ENCODE measurements at places on chromosomes 2 and 18.

GRCh38 chr18:79429785-79430281 lies 34.1 kb downstream of the NFATC1 start:
- DNase-seq = no peak

- DNase-seq = peak; percentile 91
Measured at GRCh38 chr18:41391616-41392595, 563.1 kb upstream of the PIK3C3 start.

DNA sequence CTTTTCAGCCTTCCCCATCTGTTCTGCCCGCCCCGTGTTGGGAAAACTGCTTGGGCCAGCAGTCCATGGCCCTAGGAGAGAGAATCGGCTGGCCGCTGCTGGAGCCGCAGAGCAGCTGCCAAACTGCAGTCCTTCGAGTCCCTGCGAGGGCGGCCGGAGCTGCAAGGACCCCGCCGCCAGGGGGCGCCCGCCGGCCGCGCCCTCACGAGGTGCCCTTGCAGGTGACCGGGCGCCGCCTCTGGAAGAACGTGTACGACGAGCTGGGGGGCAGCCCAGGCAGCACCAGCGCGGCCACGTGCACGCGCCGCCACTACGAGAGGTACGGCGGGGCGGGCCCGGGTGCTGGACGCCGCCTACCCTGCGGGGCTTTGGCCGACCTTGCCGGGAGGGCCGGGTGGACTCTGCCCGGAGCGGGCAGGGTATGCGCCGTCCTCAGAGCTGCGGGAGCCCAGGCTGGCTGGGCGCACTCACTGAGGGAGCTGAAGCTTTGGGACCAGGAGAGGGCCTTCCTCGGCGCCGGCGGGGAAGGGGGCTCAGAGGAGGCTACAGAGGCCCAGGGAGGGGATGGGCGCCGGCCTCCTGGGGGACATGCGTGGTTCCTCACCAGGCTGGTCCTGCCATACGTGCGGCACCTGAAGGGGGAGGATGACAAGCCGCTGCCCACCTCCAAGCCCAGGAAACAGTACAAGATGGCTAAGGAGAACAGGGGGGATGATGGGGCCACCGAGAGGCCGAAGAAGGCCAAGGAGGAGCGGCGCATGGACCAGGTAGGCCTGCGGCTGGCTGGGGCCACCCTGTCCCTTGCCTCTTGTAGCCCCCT lies 13.6 kb downstream of the ARID5A start:
- no peak for DNase-seq

DNA sequence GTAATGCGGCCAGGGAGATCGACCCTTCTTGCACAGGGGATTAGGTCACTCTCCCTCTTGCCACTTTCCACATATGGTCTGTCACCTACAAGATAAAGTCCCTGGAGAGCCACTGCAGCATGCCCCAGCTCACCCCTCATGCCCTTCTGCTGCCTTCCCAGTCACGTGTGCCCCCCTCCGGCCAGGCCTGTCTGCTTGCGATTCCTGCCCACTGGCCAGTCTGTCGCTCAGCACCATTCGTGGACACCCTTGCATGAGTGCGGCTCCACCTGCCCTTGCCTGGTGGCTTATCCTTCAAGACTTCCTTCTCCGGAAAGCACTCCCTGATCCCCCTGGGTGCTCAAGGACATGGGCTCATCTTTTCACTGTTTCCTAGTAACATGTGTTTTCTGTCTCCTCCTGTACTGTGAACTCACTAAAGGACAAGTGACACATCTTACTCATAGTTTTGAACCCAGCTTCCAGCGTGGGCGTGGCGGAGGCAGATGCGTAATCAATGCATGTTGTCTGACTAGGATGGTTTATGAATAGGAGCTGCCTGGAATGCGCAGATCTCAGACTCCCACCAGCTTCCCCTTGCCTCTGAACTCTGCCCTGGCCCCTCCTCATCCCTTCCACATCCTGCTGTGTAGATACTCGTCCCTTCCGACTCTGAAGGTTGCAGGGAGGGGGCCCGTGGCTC lies 7.8 kb upstream of the NT5DC4 start:
- no peak for DNase-seq

DNA sequence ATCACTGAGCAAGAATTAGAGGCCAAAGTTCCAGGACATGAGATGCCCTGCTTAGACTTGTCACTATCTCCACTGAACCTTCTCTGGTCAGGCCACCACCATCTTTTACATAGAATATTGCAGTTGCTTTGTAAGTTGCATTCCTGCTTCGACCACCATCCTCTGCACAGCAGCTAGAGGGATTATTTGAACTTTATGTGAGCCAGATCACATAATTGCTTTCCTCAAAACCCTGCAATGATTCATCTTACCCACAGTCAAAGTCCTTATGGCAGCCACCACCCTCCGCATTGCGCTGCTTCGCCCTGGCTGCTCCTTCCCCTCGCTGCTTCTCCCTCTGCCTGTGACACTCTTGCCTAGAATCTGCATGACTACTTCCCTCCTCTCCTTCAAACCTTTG lies 111.3 kb downstream of the EML6 start:
- DNase-seq = no peak

DNA sequence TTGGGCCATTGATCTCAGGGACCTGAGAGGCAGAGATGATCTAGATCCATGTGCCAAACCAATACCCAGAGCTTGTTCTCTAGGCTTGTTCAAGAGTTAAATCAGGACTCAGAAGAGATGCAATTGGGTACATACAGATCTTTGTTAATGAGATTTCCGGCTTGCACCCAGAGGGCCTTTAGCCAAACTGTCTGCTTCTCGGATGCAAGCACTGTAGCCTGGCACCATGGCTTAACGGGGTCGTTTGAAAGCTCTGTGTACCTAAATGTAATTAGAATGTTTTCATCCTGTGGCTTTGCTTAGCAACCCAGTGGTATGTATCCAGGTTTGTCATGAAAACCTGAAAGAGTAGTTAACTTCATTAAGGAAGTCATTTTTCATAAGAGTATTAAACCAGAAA lies 94.2 kb downstream of the TPGS2 start:
- peak; percentile 28 for DNase-seq

DNA sequence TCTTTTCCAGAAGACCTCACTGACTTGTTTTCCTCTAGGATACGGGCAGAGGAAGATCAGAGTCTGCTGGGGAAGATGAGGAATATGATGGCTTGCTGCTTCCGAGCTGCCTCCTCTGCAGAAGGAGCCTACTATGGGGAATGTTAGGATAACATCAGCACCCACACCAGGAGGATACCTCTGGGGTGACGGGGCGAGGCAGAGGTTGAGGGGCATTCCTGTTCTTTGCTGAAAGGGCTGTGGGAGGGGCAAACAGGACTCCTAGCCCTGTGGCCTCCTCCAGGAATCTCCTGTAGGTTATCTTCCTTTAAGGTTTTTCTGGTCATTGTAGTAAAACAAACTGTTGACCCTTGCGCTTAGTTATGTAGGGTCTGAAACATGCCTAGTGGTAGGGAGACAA lies 102.5 kb downstream of the CRIM1 start:
- DNase-seq = no peak

DNA sequence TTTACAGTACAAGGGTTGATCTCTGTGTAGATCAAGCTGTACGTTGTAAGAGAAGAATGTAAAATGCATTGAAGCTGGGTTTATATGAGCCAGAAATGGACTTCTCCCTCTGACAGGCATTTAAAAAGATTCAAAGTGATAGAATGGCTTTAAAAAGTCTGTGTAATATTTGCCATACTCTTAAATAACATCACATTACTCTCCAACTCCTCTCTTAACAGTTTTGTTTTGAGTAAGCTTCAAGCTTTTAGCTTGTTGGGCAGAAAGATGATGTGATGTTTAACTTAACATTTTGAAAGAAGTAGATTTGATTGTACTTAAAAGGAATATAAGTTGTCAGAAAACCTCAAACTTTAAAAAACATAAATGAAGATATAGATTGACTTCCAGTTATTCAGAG lies 72.2 kb downstream of the COX7A2L start:
- DNase-seq = no peak

DNA sequence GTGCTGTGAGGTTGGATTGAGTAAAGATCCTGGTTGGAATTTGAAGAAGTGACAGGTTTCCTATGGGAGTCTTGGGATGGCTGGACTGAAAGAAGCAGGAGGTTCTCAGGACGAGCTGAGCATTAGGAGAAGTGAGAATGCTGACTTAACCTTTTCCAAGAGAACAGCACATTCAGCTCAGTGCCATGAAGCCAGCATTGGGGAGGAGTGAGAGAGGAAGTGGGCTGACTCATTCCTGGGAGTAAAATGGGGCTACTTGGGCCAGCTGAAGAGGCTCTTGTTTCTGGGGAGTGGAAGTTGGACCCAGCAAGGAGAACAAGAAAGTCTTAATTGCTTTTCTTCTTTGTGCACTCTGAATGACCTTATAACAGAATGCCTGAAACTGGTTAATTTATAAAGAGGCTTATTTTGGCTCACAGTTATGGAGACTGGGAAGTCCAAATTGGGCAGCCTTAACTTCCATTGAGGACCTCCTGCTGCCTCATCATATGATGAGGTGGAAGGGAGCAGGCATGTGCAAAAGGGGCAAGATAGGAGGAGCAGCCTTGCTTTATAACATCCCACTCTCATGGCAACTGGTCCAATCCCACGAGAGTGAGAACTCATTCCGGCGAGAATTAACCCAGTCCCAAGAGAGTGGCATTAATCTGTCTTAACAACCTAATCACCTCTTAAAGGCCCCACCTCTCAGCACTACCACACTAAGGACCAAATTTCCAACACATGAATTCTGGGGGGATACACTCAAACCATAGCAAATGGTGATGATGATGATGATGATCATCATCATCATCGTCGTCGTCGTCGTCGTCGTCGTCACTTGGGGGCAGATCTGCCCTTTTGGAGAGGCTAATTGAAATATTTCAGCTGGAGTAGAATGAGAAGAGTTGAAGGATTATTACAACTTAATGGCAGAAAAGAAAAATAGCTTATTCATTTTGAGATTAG lies 26.1 kb downstream of the DGUOK start:
- no peak for DNase-seq

DNA sequence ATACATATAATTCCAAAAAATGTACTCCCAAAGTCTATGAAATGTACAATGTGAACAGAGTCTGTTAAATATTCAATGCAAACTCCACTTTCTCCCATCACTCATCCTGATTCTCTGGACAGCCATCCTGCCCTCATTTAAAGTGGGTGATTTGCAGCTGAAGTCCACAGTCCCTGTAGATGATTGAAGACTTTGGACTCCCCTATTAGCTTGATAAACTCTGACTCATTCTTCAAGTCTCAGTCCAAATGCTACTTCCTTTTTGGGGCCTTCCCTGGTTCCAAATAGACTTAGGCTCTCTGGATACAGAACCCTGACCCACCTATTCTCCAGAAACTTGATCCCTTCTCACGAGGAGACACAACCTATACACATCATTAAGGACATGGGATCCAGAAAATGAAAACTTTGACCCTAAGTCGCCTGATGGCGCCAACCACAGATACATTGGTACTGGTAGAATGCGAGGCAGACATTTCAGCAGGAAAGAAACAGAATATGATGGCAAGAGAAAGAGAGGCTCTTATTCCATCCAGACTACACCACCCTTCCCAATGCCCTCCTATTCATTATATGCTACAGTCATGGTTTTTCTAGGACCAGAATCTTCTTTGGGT lies 122.7 kb downstream of the VIT start:
- no peak for DNase-seq

DNA sequence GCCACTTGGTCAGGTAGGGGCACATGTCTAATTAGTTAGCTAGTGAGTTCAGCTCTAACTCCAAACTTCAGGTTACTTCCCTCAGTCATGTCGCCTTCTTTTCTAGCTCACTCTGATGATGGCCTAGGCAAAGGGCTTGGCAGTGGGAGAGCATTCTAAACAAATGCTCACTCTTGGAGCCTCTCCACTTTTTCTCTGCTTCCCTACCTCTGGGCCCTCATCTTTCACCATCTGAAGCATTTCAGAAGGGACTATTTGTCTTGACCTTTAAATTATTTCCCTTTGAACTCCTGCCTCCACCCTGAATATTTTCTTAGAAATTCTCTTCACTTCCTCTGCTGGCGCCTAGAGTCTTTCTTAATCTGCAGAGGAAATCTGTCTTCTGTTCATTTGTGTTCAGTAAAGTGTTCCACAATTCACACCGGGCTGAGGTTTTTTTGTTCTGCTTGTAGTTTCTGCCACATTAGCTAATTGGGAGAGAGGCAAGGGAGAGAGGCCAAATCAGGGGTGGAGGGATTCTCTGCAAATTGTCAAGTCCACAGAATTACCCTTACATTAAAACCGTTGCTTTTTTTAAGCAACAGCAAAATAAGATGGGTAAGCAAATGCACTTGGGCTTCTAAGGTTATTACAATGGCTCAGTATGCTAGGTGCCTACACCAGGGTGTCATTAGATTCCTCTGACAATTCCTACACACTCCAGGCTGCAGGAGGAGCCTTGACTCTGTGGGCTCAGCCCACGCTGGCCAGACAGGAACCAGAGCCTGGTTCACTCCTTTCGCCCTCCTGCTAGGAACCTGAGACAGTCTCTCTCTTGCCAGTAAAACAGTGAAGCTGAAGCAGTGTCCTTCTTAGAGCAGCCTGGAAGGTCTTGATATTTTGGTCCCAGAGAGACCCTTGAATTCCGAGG lies 5.5 kb downstream of the MSGN1 start:
- no peak for DNase-seq

- no peak for DNase-seq
Measured at GRCh38 chr18:58758606-58759005, 87.3 kb downstream of the MALT1 start.

- peak; percentile 95 for DNase-seq
Measured at GRCh38 chr2:143691121-143691520, 561.9 kb downstream of the ARHGAP15 start.

DNA sequence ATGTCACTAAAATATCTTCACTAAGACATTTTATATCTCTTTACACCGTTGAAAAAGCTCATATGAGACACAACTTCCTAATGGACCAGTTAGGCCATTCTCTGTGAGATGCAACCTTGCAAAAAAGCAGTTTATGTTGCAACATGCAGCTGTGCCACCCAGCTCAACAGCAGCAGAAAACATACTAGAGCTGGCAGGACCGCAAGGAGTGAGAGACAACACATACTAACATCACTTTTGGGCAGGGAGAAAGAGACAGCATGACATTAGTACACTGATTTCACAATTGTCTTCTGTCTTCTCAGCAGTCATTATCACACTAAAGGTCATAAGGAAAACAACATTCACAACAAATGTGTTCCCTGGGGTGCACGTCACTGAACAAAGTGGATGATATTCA lies 122.9 kb downstream of the EPB41L3 start:
- DNase-seq = no peak

- no peak for DNase-seq
Measured at GRCh38 chr2:203918264-203918663, 18.3 kb upstream of the ICOS start.

- DNase-seq = no peak
Measured at GRCh38 chr2:119291588-119292167, 68.0 kb downstream of the STEAP3 start.

DNA sequence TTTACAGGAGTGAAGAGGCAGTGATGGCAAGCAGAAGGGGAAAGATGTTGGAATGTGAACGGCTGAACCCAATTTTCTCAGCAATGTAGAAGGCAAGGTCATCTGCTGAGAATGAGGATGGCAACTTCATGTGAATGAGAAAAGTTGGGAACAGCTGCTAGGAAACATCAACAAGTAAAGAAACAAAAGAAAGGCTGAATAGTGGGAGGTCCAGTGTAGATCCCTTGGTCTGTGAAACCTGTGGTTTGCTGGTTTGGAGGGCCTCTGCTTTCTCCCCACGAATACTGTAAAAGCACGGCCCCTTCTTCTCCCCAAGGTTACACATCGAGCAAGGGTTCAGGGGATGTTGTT lies 27.4 kb downstream of the MARCHF4 start:
- no peak for DNase-seq
